ENCODE measurements at places on chromosomes 6 and 20. TPM values are rescaled to one million over a fixed set of nuclear protein-coding genes. Genes with fewer than 3 reads are reported as not detected.

DNA sequence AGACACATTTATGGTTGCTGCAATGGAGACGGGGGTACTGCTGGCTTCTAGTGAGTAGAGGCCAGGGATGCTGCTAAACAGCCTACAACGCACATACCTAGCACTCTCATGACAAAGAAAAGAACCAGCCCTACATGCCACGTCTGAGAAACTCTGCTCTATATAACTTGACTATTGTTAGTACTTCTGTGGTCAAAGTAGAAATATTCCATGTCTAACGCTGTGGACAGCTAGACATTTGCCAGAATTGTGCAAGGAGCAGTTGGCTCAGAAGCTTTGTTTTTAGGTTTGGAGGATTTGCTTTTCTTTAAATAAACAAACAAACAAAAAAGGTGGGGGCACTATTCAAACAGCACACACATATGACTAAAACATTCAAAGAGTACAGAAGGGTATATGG lies 20.5 kb downstream of the UBE2V1 start:
- no peak for DNase-seq

DNA sequence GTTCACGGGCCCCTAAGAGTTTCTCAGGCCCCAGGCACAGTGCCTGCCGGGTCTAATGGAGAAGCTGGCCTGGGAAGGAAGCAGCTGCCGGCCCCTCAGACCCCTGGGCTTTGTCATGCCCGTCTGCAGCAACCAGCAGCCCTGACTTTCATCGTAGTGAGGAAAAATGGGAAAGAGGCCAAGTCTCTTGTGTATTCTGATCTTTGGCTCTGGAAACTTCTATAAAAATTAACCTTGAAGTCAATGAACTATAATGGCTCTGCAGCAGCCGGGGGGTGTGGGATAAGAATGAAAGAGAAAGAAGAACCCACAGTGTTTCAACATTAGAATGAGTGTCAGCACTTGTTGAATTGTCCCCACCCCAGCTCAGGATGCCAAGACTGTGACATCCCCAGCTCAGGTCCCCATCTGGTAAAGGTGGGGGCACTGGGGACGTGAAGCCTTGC lies 12.9 kb downstream of the TGM2 start:
- no peak for DNase-seq

GRCh38 chr6:127376685-127377084 lies 33.3 kb upstream of the ECHDC1 start:
- DNase-seq, result no peak

DNA sequence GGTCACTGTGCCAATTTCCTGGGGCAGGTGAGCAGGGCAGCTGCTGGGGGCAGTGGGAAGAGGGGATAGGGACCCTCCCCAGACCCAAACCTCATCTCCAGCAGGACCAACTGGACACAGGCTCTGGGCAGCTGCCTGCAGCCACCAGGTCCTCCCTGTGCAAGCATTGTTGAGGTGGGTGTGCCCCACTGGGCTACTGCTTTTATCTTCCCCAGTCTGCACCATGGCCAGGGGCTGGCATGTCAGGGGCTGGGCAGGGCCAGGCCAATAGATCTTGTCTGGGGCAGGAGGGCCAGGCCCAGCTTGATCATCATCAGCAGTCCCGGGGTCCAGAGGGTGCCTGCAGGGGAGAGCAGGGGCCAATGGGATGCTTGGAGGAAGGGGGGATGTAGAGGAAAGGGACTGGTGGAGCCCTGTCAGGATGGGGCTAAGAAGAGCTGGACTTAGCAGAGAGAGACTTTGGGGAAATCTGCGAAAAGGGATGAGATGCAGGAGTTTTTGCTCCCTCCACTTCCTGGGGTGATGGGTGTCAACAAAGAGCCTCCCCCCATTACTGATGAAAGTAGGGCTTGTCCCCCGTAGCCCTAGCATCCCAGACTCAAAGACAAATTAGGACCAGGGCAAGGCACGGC lies 5.7 kb downstream of the EBF4 start:
- no peak for DNase-seq

The DEFB132 gene
- not detected for total RNA-seq

The SLC12A5 gene
- 2.2 TPM for total RNA-seq

The CST3 gene
- total RNA-seq, result 440 TPM

Data from glomerular endothelial cell (primary cell).